ENCODE measurements at places on chromosomes 13 and 19.

DNA sequence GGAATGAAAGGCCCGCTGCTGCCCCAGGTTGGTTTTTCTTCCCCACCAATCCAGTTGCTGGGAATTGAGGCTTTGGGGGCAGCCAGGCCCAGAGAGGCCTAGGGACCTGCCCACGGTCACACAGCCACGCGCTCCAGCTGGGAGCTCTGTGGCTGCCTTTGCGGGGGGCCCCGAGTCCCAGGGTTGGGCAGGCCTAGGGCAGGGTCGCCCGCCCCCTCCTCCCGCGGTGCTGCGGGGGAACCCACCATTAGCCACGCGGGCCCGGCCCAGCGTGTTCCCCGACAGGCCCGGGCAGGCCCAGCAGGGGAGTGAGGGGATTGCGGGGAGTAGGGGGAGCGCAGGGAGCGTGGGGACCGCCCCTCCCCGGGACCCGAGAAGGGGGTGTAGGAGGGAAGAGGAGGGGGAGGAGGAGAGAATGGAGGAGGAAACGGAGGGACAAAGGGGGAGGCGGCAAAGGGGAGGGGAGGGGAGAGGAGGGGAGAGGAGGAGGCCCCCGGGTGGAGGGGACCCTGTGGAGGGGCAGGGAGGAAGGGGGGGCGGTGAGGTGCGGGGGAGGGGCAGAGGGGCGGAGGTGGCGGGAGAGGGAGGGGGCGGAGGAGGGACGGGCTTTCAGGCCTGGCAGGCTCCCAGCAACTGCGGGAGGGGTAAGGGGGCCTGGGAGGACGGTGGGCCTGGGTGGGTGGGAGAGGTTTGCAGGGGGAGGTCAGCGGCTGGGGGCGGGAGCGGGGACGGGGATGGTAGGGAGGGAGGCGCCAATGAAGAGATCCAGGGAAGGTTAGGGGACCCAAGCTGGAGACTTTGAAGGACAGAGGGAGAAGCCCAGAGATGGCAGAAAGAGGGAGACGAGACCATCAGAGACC, 12.9 kb upstream of the TLE2 start:
- no peak for DNase-seq

DNA sequence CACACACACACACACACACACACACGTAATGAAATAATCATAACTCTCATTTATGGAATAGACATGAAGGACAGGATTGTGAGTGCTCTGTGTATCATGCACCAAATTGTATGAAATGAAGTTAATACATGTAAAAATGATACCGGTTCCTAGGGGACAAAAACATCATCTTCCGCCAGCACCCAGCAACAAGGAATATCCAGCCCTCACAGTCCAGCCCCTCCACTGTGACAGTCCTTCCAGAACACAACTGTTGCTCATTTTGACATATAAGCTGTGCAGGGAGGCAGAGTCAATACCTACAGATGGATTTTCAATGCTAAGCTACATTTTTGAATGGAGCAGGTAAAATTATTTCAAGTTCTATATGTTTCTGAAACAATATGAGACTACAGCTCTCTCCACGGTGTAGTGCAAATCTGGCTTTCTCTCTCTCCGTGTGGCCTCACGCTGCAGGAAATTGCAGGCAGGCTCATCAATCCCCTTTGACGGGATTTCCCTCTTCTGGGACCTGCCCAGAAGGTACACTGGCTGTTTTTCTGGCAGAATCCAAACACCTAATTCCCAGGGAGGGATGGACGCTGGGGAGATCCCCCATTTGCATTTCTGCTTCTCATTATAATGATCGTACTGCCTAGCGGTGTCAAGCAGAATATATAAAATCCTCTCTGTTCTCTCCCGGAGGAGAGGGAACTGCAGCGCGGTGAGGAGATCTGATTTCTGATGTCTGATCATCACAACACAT, 494.0 kb downstream of the LIG4 start:
- no peak for DNase-seq

DNA sequence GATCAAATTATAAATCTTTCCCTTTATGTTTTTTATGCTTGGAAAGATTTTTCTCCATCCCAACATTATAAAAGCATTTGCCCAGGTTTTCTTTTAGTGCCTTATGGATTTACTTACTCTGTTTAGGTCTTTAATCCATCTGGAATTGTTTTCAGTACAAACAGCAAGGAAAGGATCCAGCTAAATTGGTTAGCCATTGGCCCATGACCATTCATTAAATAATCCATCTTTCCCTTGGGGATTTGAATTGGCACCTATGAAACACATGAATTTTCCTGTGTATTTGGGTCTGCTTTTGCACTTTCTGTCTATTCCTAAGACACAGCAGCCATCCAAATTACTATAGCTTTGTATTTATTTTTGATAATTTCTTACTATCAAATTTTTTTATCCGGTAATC, 28.8 kb upstream of the SHKBP1 start:
- DNase-seq, result no peak

DNA sequence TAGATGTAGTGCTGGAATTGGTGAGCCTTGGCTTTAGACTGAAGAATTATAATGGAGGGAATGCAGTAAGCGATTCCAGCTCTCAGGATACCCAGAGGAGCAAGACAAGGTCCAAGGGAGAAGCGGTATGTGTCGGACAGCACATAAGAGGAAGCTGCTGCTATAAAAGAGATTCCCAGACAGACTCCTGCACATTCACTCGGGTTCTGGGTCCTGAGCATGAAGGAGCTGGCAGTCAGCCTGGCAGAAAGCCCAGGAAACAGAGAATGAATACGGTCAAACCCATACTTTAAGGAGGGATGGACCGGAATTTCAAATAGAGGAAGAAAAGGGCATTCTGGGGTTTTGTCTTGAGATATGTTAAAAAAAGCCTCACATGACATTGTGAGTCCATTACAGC, 308.3 kb downstream of the DNAJC15 start:
- no peak for DNase-seq

All from activated T-cell treated with anti-CD3 and anti-CD28 coated beads, Interleukin-2, amount 50 U/mL, for 72 hours (primary cell).